ENCODE measurements at places on chromosomes 3 and 15.

GRCh38 chr15:70127770-70128413, 30.2 kb upstream of the TLE3 start:
- no peak for DNase-seq

- DNase-seq: no peak
Observed at GRCh38 chr3:197795200-197795599, 4.1 kb downstream of the LRCH3 start.

GRCh38 chr3:110487840-110488239, 583.8 kb upstream of the NECTIN3 start:
- no peak for DNase-seq

GRCh38 chr15:40863660-40864270, 10.3 kb downstream of the RHOV start:
- no peak for DNase-seq

- DNase-seq: no peak
Observed at GRCh38 chr3:1960506-1960905, 138.2 kb upstream of the CNTN4 start.

DNA sequence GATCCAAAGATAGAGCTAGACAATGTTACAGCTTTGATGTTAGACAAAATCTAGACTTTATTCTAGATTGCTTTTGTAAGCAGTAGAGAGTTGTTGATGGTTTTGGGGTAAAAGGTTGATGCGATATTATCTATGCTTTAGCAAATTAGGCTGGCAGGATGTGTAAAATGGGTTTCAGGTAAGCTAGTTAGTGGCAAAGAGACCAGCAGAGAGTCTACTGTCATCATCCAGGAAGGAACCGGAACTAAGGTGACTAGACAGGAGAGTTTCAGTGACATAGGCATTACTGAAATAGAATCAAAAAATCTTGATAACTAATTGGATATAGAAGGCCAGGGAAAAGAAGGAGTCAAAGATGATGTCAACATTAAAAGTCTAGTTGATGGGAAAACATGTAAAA, 11.1 kb downstream of the OR5K2 start:
- DNase-seq: no peak

DNA sequence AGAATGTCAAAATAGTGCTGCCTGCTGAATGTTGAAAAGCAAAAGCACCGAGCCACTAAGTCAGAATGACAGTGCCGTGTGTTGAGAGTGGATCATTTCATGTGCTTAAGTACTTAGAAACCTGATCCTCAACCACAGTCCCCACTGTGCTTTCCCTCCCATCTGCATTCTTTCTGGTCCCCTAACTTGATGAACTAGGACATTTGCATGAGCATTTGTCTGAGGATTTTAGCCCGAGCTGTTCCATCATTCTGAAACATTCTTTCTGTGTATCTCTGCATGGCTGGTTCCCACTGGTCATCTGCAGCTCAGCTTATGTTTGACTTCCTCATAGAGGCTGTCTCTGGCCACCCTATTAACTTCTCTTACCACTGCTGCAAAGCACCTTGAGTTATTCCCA, 42.0 kb downstream of the SST start:
- no peak for DNase-seq

DNA sequence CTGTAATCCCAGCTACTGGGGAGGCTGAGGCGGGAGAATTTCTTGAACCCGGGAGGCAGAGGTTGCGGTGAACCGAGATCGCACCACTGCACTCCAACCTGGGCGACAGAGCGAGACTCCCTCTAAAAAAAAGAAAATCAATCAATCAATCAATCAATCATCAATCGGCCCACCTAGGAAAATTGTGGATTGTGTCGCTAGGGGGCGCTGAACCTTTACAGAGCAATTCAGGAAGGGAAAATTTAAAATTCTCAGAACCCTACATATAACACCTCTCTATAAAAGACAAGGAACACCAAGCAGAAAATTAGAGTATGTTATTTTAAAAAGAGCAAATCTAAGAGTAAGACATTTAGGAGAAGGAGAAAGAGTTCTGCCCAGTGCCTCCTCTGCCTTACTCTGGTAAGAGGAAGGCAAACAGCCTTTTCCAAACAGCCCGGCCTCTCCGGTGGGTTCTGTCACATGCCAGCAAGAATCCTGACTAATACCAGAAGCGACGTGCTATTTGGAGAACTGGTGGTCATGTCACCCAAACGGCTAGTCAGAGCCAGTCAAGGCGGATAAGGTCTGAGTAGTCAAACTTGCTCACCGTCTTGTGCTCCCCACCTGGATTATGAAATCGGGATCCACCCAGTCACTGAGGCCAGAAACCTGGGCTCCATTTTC, 22.3 kb upstream of the SMCO1 start:
- peak; percentile 14 for DNase-seq

DNA sequence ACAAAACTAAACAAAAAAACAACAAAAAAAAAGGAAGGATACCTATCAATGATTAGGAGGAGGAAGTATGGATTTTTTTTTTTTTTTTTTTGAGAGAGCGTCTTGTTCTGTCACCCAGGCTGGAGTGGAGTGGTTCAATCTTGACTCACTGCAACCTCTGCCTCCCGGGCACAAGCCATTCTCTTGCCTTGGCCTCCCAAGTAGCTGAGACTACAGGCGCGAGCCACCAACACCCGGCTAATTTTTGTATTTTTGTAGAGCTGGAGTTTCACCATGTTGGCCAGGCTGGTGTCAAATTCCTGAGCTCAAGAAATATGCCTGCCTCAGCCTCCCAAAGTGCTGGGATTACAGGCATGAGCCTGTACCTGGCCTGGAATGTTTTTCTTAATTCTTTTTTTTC, 195.8 kb downstream of the CBLB start:
- no peak for DNase-seq

DNA sequence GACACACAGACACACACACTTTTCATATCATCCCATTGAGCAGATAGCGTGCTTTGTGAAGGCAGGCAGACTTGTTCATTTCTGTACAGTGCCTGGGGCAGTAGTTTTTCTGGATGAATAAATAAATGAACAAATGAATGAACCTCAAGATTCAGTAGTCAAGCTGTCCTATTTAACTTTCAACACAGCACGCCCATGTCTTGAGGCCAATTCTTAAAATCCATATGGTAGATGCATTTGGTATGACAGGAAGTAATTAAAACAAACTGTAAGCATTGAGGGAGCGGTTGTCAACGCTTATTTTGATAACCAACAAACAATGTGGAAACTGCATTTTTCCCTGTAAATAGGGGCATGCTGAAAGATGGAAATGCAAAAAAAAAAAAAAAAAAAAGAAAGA, 80.0 kb upstream of the BNC1 start:
- no peak for DNase-seq

DNA sequence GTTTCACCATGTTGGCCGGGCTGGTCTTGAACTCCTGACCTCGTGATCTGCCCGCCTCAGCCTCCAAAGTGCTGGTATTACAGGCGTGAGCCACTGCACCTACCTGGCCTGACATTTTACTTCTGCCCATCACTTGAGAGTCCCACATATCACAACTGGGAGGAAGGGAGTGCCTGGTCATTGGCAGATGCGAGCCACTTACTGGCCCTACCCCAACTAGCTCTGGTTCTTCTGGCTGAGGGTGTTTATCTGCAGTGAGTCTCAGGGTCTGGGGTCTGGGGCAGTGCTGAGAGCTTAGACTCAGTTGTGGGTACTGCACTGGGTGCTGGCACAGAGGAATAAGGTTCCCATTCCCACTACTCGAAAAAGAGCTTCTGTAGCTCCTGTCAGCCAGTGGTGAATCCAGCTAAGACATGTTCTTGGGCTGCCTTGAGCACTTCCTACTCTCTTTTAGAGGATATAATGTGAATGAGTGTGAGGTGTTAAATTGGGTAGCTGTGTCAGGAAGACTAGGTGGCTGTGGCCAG, 30.2 kb downstream of the DAG1 start:
- no peak for DNase-seq

DNA sequence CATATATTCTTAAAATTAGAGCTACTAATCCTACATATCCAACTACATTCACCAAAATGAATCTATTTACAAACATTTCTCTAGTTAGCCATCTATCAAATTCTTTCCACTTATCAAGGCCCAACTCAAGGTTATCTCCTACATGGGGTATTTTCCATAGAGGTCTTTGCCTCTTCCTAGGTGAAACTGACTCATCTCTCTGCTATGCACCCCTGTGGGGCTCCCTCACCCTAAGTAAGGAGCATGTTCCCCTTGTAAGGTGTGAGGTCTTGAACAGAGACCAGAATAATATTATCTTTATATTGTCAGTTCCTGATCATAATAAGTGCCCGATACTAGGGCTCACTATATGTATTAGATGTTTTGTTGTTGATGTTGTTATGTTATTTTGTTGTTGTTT, 74.6 kb upstream of the TSC22D2 start:
- DNase-seq: no peak

All from activated CD4-positive, CD25-positive, alpha-beta regulatory T cell (primary cell).